ENCODE measurements at places on chromosomes 3 and 15.

DNA sequence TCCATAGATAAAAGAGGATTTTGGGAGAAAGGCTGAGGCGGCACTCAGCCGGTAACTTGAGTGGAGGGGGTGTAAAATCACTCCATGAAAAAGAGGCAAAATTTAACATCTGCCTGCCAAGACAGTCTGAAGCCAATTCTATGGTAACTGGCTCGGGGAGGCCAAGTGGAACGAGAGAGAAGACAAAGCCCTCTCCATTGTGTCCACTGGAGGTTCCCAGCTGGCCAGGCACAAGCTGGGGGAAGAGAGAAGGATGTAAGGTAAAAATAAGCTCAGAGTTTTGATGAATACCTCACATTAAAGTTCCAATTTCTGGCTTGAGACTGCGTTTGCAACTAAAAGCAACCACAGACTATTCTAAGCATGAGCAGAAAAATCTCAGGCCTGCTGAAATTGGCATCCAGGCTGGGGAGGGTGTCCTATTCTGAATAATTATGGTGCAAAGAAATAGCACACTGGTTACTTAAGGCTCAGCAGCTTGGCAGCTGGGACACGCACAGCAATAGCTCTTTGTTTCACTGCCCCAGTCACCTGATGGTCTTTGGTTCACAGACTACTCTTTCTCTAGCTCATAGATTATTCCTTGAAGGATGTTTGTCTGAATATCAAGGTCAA, 48.8 kb downstream of the CHRD start:
- no peak for DNase-seq

DNA sequence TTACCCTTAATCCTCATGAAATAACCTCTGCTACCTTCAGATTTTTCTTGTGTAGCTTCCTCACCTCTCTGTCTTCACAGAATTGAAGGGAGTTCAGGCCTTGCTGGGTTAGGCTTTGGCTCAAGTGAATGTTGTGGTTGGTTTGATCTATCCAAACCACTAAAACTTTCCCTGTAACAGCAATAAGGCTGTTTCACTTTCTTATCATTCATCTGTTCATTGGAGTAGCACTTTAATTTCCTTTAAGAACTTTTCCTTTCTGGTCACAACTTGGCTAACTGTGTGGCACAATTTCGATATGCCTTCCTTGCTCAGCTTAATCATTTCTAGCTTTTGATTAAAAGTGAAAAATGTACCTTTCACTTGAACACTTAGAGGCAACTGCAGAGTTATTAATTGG, 129.8 kb downstream of the NR1I2 start:
- no peak for DNase-seq

DNA sequence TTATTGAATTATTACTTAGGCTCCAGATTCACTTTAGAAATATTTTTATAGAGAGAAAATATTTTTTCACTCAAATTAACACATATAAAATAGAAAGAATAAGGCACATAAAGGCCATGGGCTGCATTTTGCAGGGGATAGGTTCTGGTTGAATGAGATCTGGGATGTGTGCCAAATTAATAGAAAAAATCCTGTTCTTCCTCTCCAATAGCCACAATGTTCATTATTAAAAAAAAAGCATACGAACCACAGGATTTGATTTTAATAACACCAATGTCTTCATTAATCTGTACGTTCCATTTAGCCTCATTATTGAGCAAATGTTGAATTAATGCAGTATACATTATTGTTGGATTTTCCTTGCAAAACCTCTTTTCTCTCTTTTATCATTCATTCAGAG, 622.8 kb upstream of the AGTR1 start:
- no peak for DNase-seq

DNA sequence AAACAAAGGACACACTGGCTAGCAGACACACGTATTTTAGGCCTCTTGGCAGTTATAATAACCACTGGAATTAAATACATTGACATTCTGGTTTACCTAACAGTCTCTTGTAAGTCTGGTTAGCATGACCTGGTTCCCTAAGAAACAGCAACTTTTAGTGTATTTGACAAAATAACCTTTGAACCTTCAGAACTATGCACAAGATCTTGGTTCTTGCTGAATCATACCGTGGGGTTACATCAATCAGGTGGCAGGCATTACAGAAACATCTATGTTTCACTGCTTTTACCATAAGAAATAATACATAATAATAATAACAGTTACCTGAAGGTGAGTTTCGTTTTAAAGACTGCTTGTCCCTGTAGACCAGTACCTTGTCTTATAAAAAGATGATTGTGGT, 18.8 kb downstream of the LEO1 start:
- no peak for DNase-seq

DNA sequence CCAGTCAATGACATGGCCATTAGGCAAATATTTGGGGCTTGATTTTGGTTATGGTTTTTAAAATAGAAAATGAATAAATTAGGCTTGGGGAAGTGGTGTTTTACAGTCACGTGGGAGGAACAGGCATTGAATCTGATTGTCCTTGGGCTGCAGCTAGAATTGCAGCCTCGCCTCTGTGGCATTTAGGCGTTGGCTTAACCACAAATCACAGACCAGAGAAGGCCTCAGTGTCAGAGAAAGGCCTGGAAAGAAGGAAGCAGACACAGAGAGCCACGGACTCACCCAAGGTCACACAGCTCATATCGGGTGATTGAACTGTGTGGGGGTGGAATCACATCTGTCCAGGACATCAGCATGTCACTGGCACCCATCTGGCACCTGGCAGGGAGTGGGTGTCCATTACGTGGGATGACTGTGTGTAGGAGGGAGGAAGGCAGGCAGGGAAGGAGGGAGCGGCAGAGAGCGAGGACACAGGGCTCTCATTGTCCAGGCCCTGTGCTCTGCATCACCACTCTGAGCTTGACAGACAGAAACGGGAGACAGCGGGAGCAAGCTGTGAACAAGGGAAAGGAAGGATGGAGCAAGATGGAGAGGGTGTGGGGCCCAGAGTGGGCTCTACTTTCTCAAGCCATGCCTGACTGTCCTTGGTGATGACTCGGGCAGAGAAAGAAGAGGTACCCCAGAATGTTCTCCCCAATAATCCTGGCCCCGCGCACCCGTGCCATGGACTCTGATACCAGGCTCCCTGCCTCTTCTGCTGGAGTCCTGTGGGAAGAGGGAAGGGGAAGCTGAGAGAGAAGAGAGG, 186.4 kb downstream of the FAM43A start:
- DNase-seq, result no peak

DNA sequence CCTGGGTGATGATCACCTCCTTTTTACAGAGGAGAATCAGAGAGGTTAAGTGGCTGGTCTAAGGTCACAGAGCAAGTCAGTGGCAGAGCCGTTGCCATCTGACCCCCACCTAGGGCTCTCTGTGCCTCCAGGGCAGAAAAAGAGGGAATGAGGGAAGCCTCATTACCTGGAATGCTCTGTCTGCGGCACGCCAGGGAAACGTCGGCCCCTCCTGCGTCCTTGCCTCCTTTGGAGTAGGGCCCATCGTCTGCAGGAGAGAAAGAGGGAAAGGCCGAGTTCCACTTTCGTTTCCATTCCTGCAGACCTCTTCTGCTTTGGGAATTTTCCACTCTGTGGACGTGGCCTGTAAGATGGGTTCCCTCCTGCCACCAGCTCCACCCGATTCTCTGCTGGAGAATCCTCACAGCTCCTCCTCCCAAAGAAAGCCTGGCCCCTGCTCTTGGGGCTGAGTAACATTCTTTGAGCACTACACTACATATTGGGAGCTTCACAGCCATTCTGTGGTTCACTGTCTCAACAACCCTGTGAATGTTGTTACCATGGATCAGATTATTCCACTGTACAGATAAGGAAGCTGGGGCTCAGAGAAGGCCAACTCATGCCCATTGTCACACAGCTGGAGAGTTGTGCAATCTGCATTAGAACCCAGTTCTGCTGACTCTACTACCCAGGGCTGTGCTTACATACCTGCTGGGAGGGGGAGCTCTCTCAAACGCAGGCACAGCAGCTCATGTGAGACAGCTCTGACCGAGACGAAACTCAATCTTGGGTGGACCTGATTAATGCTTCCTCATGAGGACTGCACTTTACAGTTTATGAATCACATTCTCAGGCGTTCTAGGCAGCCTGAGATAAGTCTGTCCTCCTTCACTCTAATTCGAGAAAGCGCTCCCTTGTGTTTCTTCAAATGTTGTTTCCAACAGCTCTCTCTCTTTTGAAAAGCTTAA, 14.2 kb downstream of the GRIP2 start:
- no peak for DNase-seq

DNA sequence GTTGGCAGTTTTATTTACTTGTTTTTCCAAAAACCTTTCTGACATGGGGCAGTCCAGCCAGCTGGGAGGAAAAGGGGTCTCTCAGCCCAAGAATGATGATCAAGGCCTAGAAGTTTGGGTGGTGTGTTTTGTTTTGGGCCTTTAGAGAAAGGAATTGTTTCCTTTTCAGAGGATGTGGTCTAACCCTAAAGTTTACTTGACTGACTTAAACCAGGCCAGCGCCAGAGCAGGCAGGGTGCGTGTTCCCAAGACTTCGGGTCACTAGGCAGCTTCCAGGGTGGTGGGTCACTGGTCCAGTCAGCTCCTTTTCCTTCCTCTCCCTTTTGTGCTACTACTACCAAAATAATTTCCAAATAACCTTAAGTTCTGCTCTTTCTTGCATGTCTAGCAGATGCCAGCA, 4.9 kb downstream of the FLNB start:
- DNase-seq, result no peak
